ENCODE measurements at places on chromosomes 5 and 9.

DNA sequence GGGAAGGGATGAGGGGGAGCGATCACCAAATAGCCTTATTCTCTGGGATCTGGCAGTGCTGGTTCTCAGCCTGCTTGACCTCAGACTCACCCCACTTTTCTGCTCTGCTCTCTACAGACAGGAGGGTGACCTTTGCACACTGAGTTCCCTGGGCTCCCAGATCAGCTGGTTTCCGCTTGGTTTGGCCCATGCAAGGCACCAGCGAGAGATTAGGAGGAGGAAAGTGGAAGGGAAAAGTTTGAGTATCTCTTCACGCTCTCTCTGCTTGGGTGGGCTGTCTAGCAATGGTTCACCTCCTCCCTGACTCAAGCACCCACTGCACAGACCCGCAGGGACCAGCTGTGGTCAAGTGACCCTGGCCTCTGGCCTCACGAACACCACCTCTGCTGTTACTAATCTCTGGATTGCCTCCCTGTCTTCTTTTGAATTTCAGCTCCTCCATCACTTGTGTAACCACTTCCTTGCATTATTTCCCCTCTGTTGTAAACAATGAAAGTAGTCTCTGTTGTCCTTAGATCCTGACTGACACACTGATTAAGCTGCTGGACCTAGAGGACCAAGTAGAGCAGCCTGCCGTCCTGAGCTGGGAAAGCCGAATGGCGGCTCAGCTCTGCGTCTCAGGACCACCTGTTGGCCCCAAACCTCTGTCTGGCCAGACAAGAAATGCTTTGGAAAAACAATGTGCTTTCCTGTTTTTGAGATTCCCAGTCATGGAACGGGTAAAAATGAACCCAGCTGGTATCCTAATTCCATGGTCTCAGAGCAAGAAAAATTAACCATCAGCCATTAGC is 186.6 kb downstream of the CRB2 start:
- no peak for DNase-seq

DNA sequence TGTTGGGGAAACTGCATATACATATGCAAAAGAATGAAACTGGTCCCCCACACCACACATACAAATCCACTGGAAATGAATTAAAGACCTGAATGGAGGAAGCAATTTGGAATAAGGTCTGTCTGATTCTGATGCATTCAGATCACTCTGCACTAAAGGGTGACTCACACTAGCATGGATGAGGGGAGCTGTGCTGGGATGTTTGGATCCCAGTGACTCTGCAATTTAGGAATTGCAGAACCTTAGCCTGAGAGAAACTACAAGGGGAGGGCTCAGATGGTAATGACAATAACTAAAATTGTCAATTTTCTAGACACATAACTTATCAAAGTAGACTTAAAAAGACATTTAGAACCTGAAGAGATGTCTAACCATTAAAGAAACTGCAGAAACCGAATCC is 312.0 kb downstream of the CDK5RAP2 start:
- DNase-seq = no peak

DNA sequence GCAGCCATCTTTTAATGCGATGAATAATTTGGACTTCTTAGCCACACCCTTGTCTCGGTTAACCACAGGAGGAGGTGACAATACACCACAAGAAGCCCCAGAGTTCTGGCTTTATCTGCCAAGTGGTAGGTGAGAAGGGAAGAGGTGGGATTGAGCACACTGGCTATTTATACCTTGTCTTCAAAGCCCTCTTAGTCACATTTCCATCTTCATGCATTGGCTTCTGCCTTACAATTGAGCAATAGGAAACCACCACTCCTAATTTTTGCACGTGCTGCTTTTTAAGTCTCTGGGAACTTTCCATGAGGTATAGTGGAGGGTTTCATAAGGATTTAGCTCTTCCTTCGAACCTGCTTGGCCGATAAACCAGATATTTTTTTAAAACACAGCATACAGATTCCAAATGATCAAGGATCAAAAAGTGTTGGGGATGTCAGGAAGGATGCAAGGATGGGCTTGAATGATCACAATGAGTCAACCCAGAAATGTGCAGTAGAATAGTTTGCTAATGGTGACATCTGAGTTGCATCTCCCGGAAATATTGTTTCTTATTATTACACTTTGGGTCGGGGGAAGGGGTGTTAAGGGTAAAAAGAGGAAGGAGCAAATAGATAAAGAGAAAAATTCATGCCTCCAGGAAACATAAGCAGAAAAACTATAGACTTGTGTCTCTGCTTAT is 25.5 kb downstream of the PLAC8L1 start:
- DNase-seq = no peak

GRCh38 chr5:10699987-10700386 is 61.0 kb downstream of the DAP start:
- no peak for DNase-seq

- DNase-seq = no peak
These were observed 2.8 kb downstream of the SLC31A2 start for GRCh38 chr9:113153599-113153998.

- DNase-seq = no peak
These were observed 398.0 kb downstream of the PSAT1 start for GRCh38 chr9:78694974-78695373.

DNA sequence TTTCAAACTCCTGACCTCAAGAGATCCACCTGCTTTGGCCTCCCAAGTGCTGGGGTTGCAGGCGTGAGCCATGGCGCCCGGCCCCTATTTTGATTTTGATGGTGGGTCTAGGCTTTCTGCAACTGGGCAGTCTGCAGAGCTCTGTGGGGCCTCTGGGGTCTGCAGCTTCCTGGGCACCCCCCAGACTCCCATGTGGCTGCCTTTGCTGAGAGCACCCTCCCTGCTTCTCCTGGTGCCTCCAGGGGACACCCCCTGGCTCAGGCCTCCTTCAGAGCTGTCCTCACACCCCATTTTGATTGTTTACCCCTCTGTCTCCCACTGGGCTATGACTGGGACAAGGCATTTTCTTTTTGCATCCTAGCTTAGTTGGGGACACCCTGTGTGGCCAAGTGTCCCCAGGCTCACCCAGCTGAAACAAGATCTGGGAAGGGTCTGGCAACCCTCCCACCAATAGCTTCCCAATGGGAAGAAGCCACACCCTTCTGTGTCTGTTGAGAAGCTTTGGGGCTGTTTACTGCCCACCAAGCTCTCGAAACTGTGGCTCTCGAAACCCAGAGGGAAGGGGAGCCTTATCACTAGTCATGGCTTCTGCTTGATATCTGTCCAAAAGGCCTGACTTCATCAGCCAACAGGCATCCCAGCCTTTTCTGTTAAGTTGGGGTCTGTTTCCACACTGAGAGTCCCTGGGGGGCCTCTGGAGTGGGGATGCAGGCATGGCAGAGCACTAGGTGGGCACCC is 204.4 kb upstream of the IER5L start:
- DNase-seq = no peak

- no peak for DNase-seq
These were observed 1.7 kb downstream of the MYMK start for GRCh38 chr9:133523106-133523505.

DNA sequence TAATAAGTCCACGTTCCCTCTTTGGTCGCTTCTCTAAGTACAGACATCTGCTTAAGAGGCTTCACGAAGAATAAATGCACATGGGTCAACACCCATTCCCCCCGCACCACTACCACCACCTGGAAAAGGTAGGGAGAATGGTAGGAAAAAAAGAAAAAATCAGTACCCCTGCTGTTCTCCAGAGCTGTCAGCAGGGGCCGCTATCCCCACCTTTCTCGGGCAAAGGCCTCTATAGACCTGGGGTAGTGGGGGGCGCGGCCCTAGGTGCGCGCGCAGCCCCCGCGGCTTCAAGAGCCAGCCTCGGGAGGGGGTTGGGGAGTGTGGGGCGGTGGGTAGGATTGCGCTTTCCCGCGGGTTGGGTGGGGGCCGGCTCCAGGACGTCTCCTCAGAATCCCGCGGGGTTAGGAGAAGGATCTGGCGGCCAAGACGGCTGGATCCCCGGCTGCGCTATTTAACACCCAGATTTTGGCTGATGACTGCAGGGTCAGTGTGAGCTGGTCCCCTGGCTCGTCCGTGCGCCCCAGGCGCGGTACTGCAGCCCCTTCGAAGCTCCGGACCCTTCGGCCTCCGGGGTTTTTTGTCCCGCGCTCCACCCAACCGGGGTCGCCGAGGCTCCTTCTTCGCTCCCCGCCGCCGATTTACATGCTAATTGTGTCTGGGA is 1.6 kb upstream of the SEMA6A start:
- DNase-seq = no peak

DNA sequence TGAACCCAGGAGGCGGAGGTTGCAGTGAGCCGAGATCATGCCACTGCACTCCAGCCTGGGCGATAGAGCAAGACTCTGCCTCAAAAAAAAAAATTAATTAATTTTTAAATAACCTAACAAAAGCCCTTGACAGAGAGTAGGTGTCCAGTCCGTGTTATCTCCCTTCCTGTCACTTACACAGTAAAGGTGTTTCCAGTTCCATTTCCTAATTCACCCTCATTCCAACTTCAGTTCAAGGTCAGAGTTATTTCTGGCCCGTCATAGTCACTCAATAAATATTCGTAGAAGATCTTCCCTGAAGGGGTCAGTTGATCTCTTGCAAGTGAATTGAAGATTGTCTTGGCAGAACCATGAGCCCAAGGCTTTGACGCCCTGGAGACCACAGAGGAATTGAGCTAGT is 16.4 kb upstream of the ERGIC1 start:
- DNase-seq = no peak

GRCh38 chr5:143229896-143230675 is 173.4 kb downstream of the NR3C1 start:
- no peak for DNase-seq

DNA sequence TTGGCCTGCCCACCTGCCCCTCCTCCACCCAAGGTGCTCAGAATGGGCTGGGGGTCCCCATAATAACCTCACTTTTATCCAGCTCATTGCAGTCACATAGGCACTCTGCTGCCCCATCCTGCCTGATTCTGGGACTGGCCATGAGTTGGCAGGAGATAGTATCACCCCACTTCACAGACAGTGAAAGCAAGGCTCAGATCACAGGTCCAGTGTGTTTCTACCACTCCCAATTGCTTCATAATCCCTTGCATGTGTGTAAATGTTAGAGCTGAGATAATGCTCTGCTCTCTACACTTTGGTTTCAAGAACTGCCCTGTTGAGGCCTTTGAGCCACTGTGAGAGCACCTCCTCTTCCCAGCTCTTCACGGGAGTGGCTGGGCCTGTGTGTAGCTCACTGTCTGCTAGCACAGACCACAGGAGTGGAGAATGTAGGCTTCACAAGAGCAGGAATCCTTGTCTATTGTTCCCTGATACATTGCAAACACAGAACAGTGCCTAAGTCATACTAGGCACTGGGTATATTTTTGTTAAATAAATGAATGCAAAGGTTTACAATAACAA is 8.4 kb downstream of the PCYOX1L start:
- DNase-seq = no peak

DNA sequence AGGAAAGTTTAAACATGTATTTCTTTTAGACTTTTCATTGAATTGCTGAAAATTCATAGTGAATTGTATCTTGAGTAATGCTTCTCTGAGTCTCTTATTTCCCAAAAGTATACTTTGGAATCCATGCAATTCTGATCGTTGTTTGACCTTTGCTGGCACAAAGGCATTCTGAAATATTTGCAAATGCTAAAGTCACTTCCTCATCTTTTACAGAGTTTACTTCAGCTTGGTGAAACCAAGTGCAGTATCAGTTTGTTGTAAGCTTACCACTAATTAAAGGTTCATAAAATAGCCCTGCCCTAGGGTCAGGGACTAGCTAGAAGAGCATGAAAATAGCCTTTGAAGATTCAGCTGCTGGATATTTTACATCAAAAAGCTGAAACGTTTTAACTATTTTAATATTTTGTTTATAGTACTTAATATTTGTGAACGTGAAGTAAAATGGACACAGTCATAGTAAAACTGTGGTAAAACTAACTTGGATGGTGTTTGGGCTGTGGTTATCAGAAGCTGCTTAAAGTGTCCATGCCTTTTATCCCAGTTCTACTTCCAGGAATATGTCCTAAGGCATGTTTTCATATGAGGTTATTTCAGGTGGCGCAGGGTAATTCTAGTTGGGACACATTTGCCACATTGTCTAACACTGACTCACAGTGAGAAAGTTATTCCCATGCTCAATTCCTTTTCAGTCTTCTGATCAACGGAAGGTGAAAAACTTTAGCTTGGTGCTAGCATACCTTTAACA is 45.3 kb downstream of the SLC22A5 start:
- DNase-seq = no peak

- DNase-seq = no peak
These were observed 161.1 kb downstream of the EPB41L4A start for GRCh38 chr5:112257976-112258375.

DNA sequence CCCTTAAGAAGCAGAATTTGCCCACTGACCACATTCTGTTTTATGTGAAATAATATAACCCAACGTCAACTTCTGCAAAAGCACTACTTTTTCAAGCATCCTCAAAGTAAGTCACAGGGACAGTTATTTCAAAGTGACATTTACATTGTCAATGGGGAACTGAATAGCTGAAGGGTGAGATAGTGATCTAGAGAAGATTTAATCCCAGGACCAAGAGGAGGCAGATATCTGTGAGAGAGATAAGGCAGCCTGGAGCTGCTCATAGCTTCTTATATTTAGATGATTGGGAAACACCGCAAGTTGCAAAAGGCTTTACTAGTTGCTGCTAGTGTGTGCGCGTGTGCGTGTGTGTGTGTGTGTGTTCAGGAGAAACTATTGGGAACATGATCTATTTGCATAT is 210.4 kb upstream of the RFX3 start:
- no peak for DNase-seq

GRCh38 chr9:127585161-127585819 is 26.8 kb upstream of the STXBP1 start:
- no peak for DNase-seq

GRCh38 chr5:45772402-45772801 is 76.2 kb upstream of the HCN1 start:
- no peak for DNase-seq

DNA sequence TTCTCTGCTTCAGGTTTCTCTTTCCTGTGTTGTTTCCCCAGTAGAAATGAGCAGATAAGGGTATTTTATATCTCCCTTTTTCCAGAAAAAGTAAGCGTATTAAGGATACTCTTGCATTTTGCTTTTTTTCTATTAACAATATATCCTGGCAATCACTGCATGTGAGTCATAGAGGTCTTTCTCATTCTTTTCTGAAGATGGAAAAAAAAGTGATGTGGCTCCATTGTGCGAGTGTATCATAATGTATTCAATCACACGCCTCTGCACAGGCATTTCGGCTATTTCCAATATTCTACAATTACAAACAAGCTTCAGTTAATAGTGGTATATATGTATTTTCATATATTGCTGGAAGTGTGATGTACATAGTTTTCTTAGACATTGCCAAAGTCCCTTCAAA is 155.9 kb downstream of the MED27 start:
- no peak for DNase-seq

DNA sequence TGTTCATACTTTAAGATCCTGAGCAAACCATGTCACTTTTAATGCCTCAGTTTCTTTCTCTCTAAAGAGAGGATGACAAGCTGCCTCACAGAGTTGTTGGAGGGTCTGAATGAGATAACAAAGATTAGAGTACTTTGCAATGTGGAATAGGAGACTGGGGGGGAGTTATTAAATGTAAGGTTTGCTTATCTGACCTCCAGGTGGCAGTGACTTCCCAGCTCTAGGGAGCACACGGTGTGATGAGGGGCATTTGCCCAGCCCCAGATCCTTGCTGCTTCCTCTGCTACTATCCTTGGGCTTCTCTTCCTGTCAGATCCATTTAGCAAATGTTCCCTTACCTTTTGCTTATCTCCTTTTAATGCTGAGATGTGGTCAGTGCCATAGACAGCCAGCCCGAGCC is 30.7 kb downstream of the ENHO start:
- no peak for DNase-seq

GRCh38 chr5:148395031-148395430 is 11.3 kb downstream of the FBXO38 start:
- no peak for DNase-seq

GRCh38 chr9:36286388-36286787 is 28.1 kb upstream of the GNE start:
- DNase-seq = no peak
